ENCODE measurements at places on chromosomes 6 and 20.

GRCh38 chr6:13873288-13874190, 51.2 kb upstream of the RNF182 start:
- DNase-seq: peak; percentile 50

DNA sequence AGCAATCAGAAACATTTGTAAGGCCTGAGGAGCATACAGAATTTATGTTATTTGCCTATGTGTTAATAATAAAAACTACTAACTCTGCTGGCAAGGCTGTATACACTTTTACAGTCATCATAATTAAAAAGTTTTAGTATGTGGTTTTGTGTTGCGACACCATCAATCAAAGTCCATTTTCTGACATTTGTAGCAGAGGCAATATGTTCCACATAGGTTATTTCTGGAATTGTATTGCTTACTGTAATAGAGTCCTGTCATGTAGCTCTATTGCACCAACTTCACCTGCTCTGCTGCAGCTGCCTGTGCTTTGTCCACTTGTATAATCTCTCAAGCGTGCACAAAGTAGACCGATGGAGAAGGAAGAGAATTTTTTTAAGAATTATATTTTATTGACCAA, 501.8 kb downstream of the HACE1 start:
- DNase-seq: no peak

- DNase-seq: no peak
Measured at GRCh38 chr20:50023116-50023805, 40.5 kb downstream of the SNAI1 start.

- DNase-seq: no peak
Measured at GRCh38 chr6:13339863-13340630, 11.7 kb upstream of the TBC1D7 start.

GRCh38 chr6:16955899-16956298, 146.0 kb upstream of the STMND1 start:
- DNase-seq: no peak
